Adrenal gland (tissue), 19 donors: ENCODE measurements at places on chromosomes 1 and 21. TPM values are rescaled to one million over a fixed set of nuclear protein-coding genes. Genes with fewer than 3 reads are reported as not detected.

Gene PLA2G2A
- polyA plus RNA-seq: 19.7 TPM

Gene FCGR3B
- 0.24 TPM for polyA plus RNA-seq

Gene HMGCS2
- polyA plus RNA-seq: 0.32 TPM

Gene ADARB1
- 7.5 TPM for polyA plus RNA-seq

Gene MYOC
- polyA plus RNA-seq: 1.2 TPM

Gene MCOLN3
- 140 TPM for polyA plus RNA-seq

Gene HSD11B1
- polyA plus RNA-seq: 4.1 TPM

Gene SPATA17
- polyA plus RNA-seq: 0.56 TPM

Gene LMX1A
- not detected for polyA plus RNA-seq

Gene AK5
- 0.64 TPM for polyA plus RNA-seq

Gene SPRR3
- polyA plus RNA-seq: 2.9 TPM

Gene LCE2A
- not detected for polyA plus RNA-seq

Gene NECAP2
- 37.5 TPM for polyA plus RNA-seq

Gene ECE1
- 176 TPM for polyA plus RNA-seq

Gene CYP4B1
- 3.4 TPM for polyA plus RNA-seq

Gene DENND1B
- polyA plus RNA-seq: 1.7 TPM

Gene NBPF6
- not detected for polyA plus RNA-seq

Gene EFHD2
- polyA plus RNA-seq: 47.4 TPM

Gene TP73
- 0.13 TPM for polyA plus RNA-seq

Gene NCF2
- polyA plus RNA-seq: 5.6 TPM

Gene OR2L8
- not detected for polyA plus RNA-seq

Gene PEX10
- polyA plus RNA-seq: 43.8 TPM

Gene ACTN2
- 0.09 TPM for polyA plus RNA-seq

Gene TMOD4
- not detected for polyA plus RNA-seq

Gene HTR1D
- polyA plus RNA-seq: not detected

Gene TESK2
- polyA plus RNA-seq: 1.7 TPM

Gene TTC22
- 2.3 TPM for polyA plus RNA-seq

Gene SHISA4
- 49.7 TPM for polyA plus RNA-seq

Gene OR2L13
- polyA plus RNA-seq: 0.16 TPM

Gene LCE3D
- not detected for polyA plus RNA-seq

Gene FMO5
- polyA plus RNA-seq: 4.6 TPM

Gene GBP3
- 27.0 TPM for polyA plus RNA-seq

Gene GNG4
- polyA plus RNA-seq: 25.8 TPM

Gene GORAB
- 16.1 TPM for polyA plus RNA-seq

Gene GUCA2A
- 0.61 TPM for polyA plus RNA-seq

Gene FAM72D
- 0.53 TPM for polyA plus RNA-seq

Gene HSD3B2
- 14,693 TPM for polyA plus RNA-seq
